ENCODE measurements at places on chromosomes 13 and 19.
A peak's percentile ranks its signal among the peaks of the same experiment; 100 is the strongest.

DNA sequence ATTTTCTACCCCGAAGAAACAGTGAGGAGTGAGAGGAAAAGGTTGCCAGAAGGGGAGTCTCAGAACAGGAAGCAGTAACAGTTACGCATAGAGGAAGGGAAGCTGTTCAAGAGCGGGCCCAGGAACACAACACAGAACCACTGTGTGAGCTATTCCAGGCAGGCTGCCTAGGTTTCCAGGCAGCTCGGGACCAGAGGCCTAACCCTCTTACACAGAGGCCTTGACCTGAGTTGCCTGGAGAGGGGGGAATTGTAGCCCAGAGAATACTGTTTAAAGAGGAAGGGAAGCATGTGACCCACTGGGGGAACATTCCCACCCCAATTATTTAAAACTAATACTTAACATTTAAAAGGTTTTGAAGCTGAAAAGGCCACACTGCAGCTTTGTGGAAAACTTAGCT lies 93.3 kb upstream of the ZNF98 start:
- no peak for DNase-seq

GRCh38 chr19:13764821-13765394 lies 586 bp downstream of the MRI1 start:
- DNase-seq: no peak

DNA sequence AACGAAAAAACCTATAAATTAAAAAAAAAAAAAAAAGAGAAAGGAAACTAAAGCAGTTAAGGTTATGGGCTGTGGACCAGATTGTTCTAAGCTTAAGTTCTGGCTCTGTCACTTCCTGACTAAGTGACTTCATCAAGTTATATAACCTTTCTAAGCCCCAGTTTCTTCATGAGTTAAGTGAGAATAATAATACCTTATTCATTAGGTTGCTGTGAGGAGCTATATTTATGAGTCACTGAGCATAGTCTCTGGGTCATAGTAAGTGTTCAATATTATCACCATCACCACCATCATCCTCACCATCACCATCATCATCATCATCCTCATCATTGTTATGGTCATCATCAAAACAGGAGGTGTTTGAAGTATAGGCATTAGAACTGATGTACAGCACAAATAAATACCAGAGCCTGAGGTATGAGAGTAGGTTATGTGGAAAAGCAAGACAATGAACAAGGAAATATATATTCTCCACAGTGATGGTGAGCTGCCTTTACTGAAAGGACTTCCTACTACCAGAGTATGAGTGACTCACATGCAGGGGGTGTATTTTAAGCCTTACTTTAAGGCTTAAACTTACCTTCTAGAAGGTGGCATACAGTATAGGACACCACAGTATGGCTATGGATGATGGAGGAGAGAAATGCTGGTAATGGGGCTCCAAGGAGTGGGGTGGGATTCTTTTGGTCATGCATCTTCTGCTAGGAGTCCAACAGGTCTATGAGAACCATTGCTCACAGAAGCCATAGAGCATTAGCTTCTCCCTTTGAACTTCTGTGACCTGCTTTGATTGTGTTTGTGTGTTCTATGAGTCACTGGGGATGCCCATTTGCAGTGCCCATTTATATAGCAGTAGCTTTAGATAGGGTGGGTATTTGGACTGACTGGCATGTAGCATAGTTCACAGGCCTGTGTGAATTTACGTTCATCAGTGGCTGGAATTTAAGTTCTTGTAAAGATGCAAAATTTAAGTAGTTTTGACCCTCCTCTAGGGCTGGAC lies 104.4 kb downstream of the KLF5 start:
- no peak for DNase-seq

DNA sequence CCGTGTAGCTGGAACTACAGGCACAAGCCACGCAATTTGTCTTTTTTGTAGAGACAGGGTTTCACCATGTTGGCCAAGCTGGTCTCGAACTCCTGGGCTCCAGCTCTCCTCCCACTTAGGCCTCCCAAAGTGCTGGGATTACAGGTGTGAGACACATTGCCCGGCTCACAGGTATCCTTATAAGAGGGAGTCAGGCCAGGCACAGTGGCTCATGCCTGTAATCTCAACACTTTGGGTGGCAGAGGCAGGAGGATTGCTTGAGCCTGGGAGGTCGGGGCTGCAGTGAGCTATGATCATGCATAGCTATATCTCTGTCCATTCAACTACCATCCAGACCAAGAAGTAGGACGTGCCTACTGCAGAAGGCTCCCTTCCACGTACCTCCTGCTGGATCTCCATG lies 10.2 kb upstream of the IGLON5 start:
- no peak for DNase-seq

- DNase-seq: no peak
These were observed 11.2 kb downstream of the KDM4B start for GRCh38 chr19:4980067-4980466.

GRCh38 chr13:47594833-47595232 lies 406.2 kb downstream of the SUCLA2 start:
- no peak for DNase-seq

DNA sequence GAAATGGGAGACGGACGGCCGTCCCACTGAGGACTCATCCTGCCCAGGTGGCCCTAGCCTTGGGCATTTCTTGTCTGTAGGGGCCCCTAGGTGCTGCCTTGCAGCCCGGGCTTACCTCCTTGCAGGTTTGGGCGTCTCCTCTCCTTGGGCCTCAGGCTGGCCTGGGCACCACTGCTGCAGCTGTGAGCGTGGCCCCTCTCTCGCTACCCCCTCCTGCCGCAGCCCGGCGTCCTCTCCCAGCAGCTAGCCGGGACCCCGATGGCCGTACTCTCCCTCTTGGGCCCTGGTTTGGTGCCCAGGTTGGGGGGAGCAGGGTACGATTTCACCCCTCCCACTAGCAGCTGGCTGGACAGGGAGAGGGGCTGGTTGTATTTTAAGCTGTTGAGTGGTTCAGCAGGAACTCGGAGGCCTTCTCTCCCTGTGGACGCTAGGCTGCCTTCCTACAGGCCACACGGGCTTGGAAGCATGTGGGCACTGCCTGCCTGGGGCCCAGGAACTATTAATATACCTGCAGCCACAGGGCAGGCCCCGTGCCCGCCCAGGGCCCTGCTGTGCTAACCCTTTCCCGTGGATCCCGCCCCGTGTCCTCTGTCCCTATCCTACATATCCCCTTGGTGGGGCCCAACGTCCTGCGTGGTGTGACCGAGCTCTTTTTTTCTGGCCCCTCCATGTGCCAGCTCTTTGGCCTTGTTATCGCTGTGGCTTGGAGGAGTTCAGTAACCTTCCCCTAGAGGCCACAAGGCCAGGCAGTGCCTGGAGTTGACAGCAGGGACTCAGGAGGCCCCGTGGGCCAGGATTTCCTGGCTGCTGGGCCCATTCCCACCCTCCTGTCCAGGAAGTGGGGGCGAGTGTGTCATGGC lies 11.7 kb downstream of the NDUFB7 start:
- peak; percentile 76 for DNase-seq

GRCh38 chr19:6464070-6464873 lies at the start of gene CRB3:
Gene CRB3, plus strand, starts transcription at chr19:6464271. Its CDS starts 431 bp downstream, at chr19:6464702.
- DNase-seq: no peak

- DNase-seq: peak; percentile 50
These were observed 1.3 kb downstream of the TSKS start for GRCh38 chr19:49761625-49762311.

GRCh38 chr19:42311657-42312056 lies 1.5 kb upstream of the TMEM145 start:
- DNase-seq: no peak

- DNase-seq: no peak
These were observed 6.4 kb downstream of the PNMA8C start for GRCh38 chr19:46422344-46422743.

- no peak for DNase-seq
These were observed 107.6 kb upstream of the RXFP2 start for GRCh38 chr13:31631746-31632145.

DNA sequence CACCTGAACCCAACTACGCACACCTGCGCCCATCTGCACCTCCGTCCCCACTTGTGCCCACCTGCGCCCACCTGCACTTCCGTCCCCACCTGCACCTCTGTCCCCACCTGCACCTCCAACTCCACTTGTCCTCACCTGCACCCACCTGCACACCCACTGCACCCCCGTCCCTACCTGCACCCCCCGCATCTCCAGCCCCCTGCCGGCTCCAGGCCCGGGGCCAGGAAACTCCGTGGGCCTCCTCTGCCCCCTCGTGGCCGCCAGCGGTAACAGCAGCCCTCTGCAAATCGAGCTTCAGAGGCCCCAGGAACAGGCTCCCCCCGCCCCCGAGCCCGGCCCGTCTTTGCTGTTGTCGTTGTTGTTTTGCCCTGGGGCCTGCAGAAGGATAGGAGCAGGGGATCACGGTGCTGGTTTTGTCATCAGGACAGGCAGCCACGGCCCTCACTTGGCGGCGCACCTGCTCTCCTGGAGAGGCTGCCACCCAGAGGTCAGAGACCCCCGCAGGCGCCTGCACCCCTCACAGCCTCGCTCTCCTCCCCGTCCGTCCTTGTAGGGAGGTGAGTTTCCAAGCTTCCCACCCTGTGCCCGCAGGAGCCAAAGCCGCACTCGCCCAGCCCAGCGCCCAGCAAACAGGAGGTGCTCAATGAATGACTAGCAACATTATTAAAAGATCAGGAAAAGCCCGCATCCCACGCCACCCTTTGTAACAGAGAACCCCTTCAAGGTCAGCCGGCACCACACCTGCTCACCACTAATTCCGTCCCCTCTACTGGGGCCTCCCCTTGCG lies 65.4 kb downstream of the GNG7 start:
- DNase-seq: no peak

DNA sequence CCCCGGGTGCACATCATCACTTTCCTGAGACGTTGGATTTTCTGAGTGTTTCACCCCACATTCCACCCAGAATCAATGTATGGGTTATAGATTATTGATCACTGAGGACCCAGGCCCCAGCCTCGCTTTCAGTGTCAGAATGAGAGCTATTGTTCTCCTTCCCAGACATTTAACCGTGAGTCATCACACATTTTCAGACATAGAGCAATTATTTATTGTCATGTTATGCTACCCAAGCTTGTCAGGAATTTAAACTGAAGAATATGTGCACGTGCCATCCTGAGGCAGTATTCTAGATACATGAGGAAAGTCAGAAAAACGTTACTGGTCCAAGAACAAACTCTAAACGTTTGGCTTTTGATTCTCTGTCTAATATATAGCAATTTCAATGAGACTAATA lies 276.6 kb upstream of the ZNF507 start:
- DNase-seq: no peak

- DNase-seq: no peak
These were observed 853.0 kb downstream of the SLITRK6 start for GRCh38 chr13:84946192-84946591.

DNA sequence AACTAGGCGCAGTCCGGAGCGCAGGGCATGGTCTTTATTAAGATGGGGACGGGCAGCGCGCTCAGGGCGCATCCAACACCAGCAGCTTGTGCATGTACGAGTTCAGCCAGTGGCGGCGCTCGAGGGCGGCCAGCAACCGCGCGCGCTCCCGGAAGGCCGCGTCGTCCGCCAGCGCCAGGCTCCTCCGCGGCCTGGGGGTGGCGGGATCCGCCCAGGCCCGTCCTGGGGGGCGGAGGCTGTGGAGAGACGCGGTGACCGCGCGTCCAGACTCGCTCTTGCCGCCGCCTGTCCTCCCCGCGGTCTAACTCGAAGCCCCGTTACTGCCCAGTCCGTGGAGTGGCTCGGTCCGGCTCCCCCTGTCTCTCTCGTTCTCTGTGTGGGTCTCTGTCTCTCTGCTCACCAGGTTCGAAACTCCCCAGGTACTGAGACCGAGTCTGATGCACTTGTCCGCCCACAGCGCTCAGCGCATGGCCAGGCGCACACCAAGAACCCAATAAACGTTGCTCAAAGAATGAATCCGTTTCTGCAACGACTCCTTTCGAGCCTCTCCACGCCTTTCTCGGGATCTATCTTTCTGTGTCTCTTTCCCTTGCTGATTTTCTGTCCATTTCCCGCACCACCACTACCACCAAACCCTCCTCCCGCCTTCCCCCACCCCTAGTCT lies 702 bp downstream of the PTH2 start:
- no peak for DNase-seq

- DNase-seq: no peak
These were observed 216.3 kb downstream of the SLITRK6 start for GRCh38 chr13:85582890-85583289.

GRCh38 chr13:71864094-71864985 lies 2.7 kb downstream of the DACH1 start:
- peak; percentile 61 for DNase-seq

GRCh38 chr13:80858131-80858530 lies 517.2 kb upstream of the SPRY2 start:
- DNase-seq: no peak

- DNase-seq: no peak
These were observed 470.7 kb upstream of the SLITRK1 start for GRCh38 chr13:84352946-84353345.

DNA sequence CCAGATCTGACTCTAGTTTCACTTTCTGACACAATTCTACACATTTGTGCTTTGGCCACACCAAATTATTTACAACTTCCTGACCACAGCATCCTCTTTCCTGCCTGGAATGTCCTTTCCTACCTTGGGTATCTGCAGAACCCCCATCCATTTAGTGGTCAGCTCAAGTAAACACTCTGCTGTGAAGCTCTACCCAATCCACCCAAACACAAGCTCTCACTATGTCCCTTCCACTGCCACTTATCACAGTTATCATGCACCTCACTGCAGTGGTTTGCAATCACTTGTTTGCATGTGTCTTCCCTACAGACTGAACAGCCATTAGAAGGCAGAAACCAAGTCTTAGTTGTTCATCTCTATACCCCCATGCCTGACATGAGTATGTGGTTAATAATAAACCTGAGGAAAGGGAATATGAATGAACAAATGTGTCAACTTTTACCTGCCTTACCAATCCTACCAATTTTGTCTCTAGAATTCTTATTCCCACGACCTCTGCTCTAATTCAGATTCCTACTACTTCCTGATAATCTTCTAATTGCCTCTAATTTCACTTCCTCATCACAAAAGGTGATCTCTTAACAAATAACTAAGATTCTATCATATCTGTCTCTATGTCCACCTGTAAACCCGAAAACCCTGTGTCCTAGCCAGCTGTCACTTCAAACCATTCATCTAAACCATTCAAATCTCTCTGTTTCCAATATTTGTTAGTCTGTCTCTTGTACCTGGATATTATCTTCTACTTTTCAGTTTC lies 25.1 kb downstream of the LNX2 start:
- no peak for DNase-seq

GRCh38 chr13:43401361-43401760 lies 378.0 kb downstream of the DNAJC15 start:
- no peak for DNase-seq

GRCh38 chr13:51719394-51719793 lies 84.6 kb downstream of the DHRS12 start:
- DNase-seq: no peak

- no peak for DNase-seq
These were observed 11.1 kb upstream of the SLC39A3 start for GRCh38 chr19:2750808-2751437.

- DNase-seq: no peak
These were observed 8.1 kb downstream of the RAB20 start for GRCh38 chr13:110553417-110553816.

GRCh38 chr19:900043-900301 lies 6.7 kb downstream of the RNU6-9 start:
- DNase-seq: no peak

DNA sequence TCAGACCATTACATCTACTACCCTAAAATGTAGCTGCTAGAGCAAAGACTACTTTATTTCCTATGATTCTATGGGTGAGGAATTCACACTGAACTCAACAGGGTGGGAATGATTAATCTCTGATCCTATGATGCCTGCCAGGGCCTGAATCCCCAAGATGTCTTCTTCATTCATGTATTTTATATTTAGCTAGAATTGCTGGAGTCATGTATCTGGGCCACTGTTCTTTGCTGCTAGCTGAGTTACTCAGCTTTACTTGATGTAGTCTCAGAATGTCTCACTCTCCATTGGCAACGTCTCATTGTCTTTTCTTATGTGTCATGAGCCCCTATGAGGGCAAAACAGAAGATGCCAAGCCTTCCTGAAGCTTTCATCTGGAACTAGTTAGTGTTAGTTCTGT lies 21.1 kb downstream of the ZNF582 start:
- no peak for DNase-seq

All from heart left ventricle (tissue), 16 donors.